ENCODE measurements at places on chromosomes 2 and 18.

DNA sequence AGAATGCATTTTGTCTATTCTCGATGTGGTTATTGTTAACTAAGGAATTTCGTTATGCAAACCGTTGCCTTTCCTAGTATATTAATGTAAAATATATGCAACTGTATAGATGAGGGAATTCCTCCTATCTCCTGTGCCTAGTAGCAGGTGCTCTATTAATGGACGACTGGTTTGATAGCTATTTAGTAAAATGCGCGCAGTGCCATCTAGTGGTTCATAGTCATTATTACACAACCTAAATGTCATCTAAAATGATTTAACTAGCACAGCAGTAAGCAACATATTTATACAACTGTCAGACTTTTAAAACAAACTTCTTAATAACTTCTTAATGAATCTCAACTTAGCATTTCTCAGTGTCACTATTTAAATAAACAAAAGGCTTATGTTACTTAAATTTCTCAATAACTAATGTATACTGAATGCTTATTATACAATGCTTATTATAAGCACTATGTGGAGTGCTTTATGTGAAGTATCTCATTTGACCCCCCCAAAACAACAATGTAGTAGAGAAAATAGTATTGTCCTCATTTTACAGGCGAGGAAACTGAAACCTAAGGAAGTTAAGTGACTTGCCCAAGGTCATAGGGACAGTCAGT, 77.9 kb downstream of the DTNA start:
- peak; percentile 40 for DNase-seq

- DNase-seq = no peak
Observed at GRCh38 chr2:5951471-5951870, 259.3 kb downstream of the SOX11 start.

GRCh38 chr2:143334837-143335236, 205.6 kb downstream of the ARHGAP15 start:
- DNase-seq = no peak

GRCh38 chr2:98419544-98419943, 25.1 kb upstream of the INPP4A start:
- no peak for DNase-seq

DNA sequence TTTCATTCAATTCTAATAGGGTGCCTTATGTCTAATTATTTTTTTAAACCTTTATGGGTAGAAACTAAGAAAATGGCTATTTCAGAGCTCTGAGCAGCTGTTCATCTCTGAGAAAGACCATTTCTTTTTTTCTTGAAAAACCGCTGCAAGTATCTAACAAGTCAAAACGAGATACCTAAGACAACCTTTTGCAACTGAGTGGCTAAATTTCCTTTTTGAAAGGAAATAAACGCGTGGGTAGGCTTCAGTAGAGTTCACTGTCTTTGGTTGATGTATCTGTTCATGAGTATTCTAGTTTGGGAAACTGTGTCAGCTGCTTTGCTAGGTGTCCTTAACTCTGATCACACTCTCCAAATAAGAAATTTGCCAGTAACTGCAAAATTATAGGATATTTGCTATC, 104.3 kb upstream of the LINC00305 start:
- no peak for DNase-seq

DNA sequence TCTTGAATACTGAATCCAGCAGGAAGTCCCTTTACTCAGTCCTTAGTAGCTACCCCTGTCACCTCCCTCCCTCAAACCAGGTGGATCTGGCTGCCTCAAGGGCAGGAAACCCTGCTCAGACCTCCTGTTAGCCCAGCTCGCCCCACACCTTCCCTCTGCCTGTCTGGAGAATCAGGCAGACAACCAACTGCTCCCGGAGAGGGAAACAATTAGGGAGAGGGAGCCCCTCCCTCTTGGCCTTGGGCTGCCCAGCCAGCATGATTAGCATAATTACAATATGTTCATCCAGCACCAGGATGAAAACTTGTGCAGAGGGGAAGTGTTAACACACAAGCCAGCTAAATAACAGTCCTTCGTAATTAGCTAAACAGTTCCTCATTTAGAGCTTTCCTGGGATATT, 185.5 kb downstream of the C1D start:
- no peak for DNase-seq

DNA sequence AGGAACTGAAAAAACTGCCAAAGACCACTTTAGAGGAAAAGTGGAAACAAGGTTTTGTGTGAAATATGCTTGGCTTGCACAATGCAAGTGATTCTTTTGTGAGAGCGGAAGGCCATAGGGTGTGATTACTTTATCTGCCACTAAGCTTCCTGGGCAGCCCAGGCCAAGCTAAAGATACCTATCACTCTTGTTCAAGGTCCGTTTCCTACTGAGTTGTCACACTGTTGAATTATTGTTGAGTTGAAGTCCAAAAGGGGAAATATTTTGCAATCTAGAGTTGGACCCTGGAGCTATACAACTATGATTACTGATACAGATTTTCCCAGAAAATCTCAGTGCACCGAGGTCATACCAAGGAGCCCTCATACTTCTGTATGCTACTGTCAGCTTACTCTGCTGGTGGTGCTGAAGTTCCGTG, 72.7 kb upstream of the CTAGE1 start:
- no peak for DNase-seq

DNA sequence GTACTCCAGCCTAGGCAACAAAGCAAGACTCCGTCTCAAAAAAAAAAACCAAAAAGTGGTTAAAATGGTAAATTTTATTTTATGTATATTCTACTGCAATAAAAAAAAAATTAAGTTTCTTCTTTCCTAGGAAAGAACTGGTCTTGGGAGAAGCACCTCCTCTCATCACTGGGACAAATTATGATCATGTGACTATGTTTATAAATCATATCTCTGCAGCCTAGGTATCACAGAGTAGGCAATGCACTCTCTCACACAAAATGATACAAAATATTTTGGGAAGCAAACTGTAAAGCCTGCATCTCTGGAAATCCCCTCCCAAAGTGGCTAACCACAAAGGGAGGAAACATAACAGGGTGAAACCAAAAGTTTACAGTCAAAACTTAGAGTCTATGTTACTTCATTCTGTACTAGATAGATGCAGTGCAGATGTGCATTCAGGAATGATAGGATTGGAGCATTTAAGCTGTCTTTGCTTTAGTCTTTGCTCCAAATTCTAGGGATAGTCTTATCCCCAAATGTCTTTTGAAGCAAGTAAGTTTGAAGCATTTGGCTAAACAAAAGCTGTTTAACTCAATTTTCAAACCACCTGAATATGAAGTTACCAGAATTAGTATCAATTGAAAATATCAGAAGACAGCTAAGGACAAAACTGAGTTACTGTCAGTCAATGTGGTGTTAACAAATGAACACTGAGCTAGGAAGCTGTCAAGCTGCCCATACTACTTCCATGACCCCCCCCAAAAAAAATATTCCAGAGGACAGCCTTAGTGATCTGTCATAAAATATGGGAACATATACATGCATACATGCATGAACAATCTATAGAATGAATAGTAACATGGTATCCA, 21.1 kb upstream of the MALT1 start:
- DNase-seq = no peak

GRCh38 chr2:100887713-100888495, 68.0 kb downstream of the NPAS2 start:
- DNase-seq = no peak

DNA sequence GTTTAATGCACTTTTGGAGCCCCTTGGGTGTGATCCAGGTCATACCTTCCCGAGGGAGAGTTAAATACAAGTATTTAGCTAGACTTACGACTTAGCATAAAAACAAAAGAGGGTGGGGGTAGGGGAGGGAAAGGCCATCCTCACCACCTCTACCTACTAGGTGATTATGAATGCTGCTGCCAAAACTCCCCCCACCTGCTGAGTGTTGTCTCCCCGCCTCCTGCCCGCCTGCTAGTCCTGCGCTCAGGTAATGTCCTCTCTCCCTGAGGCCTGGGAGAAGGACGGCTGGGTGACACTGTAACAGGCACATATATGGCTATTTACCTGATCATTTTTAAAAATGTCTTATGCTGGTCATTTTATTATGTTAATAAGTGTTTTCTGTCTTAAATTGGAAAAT, 3.0 kb upstream of the NCKAP5 start:
- no peak for DNase-seq

DNA sequence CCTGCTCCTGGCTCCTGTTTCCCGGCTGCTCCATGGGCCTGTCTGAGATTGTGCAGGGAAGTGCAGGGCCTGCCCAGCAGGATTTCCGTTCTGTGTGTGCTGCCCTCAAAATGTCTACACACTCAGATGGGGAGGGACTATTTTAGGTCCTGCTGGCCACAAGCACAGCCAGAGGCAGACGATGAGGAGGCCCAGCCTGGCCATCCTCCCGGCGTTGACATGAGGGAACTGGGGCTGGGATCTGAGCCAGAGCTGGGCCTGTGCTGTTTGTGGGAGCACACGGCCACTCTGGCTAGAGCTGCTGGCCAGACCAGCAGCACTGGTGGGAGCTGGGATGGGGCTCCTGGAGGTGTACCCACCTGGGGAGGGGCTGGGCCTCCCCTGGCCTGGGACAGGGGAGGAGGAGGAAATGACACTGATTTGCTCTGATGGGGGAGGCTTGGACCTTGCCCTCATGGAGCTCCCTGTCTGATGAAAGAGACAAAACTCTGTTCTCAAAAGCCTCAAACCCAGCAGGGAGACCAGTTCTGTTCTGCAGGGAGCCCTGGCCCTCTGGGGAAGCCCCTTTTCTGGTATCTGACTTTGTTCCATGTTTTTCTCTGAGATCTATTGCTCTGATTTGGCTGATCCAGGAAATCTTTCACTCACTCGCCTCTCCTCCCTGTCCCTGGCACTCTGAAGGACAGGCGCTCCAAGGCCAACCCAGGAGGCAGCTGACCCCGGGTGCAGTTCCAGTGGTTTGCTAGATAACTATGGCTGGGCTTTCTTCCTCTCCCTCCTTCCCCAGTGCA, 161.8 kb downstream of the DYSF start:
- DNase-seq = no peak

DNA sequence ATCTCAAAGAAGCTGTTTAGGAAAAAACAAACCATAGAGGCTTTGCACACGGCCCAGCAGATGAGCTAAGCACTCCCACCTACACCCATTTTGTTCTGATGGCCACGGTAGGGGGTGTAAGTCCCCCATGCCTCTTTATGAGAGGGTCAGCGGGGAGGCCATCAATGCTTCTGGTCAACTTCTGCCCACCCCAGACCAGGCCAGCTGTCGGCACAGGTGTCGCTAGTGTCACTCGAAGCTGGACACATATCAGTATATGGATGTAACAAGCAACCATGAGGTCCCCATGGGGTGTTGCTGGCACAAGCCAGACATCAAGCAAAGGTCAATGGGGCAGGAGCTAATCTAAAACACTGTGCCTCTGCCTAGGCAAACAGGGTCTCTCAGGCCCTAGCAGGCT, 23.7 kb upstream of the SLC35F6 start:
- DNase-seq = no peak

GRCh38 chr18:63266888-63267790, 52.4 kb downstream of the BCL2 start:
- DNase-seq = no peak

GRCh38 chr2:135557530-135557929, 26.2 kb downstream of the R3HDM1 start:
- DNase-seq = no peak

- no peak for DNase-seq
Observed at GRCh38 chr2:20552847-20553246, 98.1 kb downstream of the HS1BP3 start.

GRCh38 chr2:13676269-13676668, 956.2 kb upstream of the LRATD1 start:
- no peak for DNase-seq

GRCh38 chr2:186130748-186131641, 355.1 kb upstream of the ZC3H15 start:
- no peak for DNase-seq

- DNase-seq = no peak
Observed at GRCh38 chr2:5691985-5692529, at the start of gene SOX11. Gene SOX11 (plus strand): TSS chr2:5692384. CDS start chr2:5692722, 338 bp downstream.

- no peak for DNase-seq
Observed at GRCh38 chr2:81195017-81195773, 890.6 kb upstream of the LRRTM1 start.

DNA sequence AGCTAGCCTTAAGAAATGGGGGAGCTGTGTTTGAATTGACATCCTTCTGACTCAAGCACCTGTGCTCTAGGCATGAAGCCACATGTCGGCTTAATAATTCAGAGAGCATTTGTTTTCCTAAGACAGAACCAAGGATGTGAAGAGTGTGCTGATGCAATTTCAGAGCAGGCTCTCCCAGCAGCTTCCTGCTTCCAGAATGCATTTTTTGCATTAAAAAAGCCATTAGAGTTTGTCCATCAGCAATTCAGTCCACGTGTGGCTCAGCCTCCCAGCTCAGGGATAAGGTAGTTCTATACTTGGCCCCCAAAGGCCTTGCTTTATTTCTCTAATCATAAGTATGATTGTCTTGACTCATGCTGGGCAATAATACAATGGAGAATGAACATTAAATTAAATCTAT, 37.7 kb downstream of the DOCK10 start:
- no peak for DNase-seq

DNA sequence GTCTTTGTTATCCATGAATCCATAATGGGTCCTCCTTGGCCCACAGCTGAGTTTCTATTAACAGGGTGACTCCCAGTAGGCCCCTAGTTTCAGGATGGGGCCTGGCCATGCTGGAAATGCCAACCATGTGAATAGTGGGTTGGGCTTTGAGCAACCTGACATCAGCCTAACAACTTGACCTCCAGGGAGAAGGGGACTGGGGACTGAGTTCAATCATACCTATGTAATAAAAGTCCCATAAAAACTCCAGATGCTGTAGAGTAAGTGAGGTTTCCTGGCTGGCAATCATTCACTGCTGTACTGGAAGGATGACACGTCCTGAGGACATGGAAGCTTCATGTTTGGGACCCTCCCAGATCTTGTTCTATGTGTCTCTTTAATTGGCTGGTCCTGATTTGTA, 7.9 kb downstream of the REV1 start:
- DNase-seq = no peak

DNA sequence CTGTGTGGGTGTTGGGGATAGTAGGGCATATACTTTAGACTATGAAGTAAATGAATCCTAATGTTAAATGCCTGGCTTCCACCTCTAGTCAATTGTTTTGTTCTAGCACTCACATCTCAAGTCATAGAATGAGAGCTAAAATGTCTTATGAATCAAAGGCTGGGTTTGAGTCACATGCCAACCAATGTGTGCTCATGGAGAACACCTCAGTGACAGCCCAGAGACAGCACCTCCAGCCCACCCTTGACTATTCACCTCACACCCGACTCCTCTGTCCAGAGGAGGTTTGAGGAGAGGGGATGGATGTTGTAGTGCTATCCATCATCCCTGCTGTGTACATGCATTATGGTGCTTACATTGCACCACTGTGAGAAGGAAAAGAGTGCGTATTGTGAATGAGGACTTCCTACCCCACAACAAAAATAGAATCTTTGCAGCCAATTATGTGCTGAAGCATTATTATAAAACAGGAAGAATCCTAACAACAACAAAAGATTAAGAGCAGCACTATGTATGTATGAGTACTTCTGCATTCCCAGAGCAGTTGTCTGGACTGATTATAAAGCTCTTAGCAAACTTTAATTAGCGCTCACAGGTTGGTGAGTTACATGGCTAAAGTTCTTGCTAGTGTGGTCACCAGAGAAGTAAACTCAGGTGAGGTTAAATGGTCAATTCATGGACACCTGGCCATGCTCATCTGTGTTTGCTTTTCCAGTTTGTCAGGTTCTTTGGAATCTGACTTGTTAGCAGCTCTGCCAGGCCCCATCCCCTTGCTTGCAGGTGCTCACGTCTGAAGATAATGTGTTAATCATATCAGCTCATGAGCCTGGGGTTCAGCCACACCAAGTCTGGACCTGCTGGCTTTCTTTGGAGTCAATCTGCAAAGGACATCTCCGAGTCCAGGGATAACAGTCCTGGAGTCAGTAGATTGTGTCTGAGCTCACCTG, 55.3 kb upstream of the NABP1 start:
- DNase-seq = no peak

GRCh38 chr2:127410871-127411652, 7.2 kb upstream of the PROC start:
- DNase-seq = no peak

Measured in naive thymus-derived CD8-positive, alpha-beta T cell (primary cell).